Stimulated activated CD8-positive, alpha-beta memory T cell treated with anti-CD3 and anti-CD28 coated beads, Interleukin-4, amount 100 ng/mL, for 1 hour (primary cell): ENCODE measurements at places on chromosomes 7 and 10.

- DNase-seq = no peak
These were observed 346.0 kb downstream of the FRMD4A start for GRCh38 chr10:13984647-13985155.

GRCh38 chr10:113235508-113235907 lies 285.5 kb downstream of the TCF7L2 start:
- no peak for DNase-seq

GRCh38 chr7:2508327-2509215 lies 11.0 kb upstream of the LFNG start:
- peak; percentile 42 for DNase-seq

GRCh38 chr10:85916994-85917573 lies 449.5 kb downstream of the GRID1 start:
- no peak for DNase-seq

DNA sequence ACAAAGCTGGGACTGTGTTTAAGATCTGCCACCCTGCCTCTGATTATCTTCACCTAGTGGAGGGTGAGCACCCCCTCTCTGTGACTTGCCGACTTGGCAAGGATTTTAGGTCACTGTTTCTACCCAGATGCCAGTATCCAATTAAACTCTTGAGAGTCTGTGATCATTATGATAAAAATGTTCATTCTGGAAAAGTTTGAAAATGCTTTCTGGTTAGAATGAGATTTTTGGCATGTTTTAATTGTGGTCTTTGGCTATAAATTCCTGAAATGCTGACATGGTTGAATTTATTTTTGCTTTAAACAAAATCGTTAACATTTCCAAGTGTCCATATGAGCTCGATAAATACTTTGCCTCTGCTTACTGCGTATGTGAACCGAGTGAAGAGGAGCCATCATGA lies 221.4 kb downstream of the BICC1 start:
- DNase-seq = no peak

DNA sequence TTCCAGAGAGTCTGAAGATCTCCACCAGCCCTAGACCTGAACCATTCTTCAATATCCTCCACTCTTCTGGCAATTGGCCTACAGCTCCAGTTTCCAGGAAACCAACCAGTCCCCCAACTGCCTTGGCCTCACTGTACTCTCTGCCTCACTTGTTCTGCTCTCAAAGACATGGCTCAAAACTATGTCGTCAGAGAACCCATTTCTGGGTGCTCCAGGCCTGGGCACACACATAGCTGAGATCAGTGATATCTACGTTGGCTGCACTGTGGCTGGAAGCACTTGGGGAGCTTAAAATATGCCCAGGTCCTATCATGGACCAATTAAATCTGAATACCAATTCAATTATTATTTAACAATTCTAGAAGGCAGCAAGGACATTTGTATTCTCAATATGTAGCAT lies 93.1 kb downstream of the COBL start:
- DNase-seq = no peak

- DNase-seq = no peak
These were observed 9.4 kb downstream of the KIF20B start for GRCh38 chr10:89710753-89711152.

DNA sequence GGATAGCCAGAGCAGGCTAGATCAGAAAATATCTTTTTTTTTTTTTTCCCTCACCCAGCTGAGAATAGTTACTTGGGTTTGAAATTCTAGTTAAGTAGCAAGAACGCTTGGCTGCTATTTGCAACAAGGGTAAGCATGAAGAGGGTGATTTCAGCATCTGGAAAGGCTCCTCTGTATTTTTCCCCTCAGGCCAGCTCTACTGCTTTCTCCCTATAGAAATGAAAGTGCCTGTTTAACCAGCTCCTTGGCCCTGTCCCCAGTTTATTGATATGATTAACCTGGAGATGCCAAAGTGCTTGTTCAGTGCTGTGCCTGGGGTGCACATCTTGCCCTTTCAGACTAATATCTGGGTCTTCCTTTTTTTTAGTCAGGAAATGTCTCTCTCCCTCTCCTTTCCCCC lies 37.1 kb downstream of the AP3M1 start:
- no peak for DNase-seq

GRCh38 chr7:6640246-6640721 lies 3.2 kb downstream of the ZNF316 start:
- DNase-seq = no peak

GRCh38 chr7:18420748-18421147 lies 74.8 kb upstream of the HDAC9 start:
- DNase-seq = no peak

DNA sequence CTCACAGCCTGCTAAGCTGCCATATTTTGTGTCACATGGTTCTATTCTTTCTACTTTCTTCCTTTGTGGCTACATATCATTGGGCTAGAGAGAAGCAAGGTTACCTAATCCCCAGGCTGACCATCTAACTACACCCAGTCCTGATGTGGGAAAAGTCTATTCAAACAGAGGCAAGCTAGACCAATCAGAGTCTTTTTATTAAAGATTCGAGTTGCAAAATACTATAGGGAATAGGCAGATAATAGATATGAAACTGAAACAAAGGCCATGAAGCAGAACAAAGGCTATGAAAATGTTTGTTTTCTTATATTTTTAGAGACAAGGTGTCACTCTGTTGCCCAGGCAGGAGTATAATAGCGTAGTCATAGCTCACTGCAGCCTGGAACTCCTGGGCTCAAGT lies 36.7 kb downstream of the MTERF1 start:
- no peak for DNase-seq

DNA sequence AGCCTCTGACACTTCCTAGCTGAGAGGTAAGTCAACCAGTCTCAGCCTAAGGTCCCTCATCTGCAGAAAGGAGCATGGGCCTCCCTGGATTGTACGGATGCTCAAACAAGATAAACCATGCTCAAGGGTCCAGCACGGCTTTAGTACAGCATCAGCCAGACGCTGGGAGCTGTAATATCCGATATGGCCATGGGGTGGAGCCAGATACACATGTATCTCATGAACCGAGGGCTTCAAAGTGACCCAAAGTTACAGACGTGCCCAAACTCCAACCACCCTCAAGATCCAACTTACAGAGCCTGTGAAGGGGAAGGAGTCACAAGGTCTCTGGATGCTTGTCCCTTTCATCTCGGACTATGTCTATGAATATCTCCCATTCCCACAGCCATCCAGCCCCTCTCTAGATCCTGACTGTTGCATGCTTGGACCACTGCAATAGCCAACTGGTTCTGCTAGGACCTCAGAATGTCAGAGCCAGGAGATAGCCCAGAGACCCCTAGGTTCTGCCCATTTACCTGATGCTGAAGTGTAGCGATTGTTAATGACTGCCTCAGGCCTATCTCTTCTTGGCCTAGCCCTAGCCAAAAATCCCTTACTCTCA lies 142.4 kb downstream of the SH3PXD2A start:
- DNase-seq = peak; percentile 65

DNA sequence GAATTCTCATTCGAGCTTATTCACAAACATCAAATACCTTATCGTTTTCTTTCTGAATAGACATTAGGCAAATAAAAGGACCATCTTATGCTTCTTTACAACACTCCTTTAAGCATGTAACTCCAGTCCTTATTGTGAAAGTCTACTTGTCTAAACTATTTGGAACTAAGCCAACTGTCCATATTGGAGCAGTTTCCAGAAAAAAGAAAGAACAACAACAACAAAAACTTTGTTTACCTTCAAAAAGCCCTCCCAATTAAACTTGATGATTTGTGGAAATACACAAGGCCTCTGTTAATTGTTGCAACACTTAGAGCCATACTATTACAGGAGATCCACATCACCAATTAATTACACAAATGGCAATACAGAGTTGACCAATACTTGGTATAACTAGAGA lies 163.6 kb downstream of the GALNT11 start:
- no peak for DNase-seq

GRCh38 chr7:68718097-68718551 lies 880.2 kb upstream of the AUTS2 start:
- no peak for DNase-seq

DNA sequence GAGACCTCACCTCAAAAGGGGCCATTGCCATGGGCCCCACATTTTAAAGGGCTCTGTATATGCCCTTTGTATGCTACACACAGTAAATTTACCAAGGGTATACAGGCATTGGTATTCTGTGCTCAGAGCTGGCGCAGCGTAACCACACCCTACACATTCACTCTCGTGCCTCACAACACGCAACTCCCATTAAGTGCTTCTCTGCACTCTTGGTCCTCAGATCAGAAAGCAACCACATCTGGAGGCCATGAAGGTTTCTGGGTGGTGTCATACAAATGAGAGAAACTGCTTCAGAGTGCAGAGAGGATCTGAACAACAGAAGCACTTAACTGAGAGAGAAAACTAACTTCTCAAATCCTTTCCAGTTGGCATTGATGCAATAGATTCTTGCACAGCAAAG lies 9.4 kb upstream of the CACUL1 start:
- DNase-seq = no peak

GRCh38 chr7:93228302-93228701 lies 2.0 kb upstream of the HEPACAM2 start:
- DNase-seq = no peak

DNA sequence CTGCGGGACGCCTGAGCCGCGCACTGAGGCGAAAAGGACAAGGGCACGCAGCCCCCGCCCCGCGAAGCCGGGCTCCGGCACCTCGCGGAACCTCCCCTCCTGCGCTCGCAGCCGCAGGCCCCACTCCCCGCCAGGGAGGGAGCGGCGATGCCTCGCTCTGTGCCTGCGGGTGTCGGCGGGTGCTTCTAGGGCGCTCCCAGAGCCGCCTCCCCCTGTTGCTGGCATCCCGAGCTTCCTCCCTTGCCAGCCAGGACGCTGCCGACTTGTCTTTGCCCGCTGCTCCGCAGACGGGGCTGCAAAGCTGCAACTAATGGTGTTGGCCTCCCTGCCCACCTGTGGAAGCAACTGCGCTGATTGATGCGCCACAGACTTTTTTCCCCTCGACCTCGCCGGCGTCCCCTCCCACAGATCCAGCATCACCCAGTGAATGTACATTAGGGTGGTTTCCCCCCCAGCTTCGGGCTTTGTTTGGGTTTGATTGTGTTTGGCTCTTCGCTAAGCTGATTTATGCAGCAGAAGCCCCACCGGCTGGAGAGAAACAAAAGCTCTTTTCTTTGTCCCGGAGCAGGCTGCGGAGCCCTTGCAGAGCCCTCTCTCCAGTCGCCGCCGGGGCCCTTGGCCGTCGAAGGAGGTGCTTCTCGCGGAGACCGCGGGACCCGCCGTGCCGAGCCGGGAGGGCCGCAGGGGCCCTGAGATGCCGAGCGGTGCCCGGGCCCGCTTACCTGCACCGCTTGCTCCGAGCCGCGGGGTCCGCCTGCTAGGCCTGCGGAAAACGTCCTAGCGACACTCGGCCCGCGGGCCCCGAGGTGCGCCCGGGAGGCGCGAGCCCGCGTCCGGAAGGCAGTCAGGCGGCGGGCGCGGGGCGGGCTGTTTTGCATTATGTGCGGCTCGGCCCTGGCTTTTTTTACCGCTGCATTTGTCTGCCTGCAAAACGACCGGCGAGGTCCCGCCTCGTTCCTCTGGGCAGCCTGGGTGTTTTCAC lies 519 bp downstream of the ITGB8 start:
- no peak for DNase-seq

DNA sequence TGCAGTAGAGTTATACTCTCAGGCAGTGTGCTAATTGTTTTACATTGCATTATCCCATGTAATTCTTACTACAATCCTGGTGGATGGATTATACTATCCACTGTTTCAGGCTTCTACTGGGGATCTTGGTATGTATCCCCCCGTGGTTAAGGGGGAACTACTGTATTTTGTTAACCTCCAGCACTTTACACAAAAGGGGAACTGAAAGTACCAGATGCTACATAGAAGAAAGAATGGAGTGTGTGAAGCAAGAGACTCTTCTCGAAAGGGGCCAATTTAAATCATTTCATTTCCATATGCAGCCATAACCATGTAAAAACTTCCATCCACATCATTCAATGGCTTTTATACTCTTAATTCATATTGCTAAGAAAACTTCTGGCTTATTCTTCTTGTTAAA lies 69.4 kb downstream of the C1GALT1 start:
- DNase-seq = no peak

GRCh38 chr10:42769673-42770072 lies 12.9 kb upstream of the BMS1 start:
- no peak for DNase-seq

DNA sequence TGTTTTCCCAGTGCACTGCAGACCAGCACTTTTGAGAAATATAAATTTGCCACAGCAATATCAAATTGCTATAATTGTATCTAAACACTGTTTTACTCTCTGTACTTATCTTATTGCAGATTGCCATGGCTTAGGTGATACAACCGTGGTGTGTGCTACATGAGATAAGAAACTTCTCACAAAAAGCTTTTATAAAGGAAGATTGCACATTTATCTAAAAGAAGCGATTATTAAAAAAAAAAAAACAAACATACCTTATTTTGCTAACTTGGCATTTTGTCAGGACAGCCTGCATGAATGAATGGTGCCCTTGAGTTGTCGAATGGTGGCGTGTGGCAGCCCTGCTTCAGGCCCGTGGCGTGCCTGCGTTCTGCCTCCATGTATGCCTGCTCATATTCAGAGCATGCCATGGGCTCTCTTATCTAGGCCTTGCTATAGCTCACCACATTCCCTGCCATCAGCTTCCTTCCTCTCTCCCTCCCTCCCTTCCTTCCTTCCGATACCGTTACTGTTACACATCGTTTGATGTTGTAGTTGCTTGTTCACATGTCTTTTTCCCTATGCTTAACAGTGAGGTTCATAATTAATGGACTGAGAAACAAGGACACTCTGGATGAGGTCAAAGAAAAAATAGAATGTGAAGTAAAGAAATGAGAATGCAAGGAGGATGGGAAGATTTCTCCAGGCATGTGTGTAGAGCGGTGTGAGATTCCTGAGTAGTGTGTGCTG lies 34.9 kb downstream of the PRKAR2B start:
- no peak for DNase-seq

DNA sequence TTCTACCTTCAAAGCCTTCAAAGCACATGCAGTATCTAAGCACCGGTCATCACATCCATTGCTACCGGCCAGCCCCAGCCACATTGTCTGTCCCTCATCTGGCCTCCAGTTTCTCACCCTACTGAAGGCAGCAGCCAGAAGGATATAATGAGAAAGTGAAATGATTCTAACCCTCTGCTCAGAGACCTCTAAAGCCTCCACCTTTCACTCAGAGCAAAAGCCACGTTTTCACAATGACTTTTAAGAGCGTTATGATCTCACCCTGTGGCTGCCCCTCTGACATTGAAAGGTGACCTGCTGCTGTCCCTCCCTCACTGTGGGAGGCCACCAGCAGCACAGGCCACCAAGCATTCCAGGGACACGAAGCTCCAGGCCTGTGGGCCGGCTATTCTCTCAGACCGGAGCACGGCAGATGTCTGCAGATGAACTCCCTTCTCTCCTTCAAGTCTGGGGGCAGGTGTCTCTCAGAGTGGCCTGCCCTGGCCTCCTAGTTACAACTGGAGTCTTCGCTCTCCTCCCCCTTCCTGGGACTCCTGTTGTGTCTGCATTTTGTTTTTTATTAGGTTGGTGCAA lies 94.9 kb upstream of the EEPD1 start:
- DNase-seq = no peak

DNA sequence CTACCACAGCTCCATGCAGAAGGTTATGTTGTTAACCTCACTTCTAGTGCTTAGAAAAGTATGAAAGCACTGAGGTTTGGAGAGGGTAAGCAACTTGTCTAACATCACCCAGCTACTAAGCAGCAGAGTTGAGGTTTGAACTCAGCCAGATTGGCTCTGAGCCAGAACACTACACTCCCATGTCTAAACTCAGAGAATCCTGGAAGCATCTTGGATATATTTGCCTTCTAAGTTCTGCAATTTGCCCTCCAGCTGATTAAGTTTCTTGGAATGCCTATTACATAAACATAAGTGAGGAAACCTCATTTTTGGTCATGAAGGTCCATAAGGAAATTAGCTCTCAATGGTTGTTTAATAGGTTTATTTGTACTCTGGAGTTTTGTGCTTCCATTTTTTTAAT lies 78.1 kb upstream of the PHYHIPL start:
- no peak for DNase-seq

- peak; percentile 46 for DNase-seq
These were observed at the start of gene CALY for GRCh38 chr10:133336577-133337369. Gene CALY (minus strand): TSS chr10:133336896. CDS start chr10:133328989, 7,907 bp downstream.
